Activated T-helper 2 cell treated with anti-CD3 and anti-CD28 coated beads, Interferon-gamma antibody, Interleukin-2, Interleukin-4, amounts not matched to agents 10 μg/mL and 5 μg/mL and 100 μg/mL, durations not matched to agents 14 hours and 24 hours and 36 hours (primary cell): ENCODE measurements at places on chromosomes 7 and 10.

DNA sequence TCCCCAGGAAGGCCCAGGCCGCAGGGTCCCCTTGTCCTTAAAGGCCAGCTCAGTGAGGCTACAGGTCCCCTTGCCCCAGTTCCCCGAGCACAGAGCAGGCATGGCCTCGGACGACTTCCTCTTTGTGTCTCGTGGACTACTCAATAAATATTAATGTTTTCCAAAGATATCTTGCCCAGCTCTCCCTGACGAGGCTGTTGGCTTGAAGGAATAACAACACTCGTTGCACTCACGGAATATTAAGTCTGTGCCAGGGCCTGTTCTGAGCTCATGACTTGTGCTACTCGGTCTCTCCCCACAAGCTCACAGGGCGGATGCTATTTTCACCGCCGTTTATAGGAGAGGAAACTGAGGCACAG lies 68.2 kb downstream of the CUX1 start:
- DNase-seq = no peak

DNA sequence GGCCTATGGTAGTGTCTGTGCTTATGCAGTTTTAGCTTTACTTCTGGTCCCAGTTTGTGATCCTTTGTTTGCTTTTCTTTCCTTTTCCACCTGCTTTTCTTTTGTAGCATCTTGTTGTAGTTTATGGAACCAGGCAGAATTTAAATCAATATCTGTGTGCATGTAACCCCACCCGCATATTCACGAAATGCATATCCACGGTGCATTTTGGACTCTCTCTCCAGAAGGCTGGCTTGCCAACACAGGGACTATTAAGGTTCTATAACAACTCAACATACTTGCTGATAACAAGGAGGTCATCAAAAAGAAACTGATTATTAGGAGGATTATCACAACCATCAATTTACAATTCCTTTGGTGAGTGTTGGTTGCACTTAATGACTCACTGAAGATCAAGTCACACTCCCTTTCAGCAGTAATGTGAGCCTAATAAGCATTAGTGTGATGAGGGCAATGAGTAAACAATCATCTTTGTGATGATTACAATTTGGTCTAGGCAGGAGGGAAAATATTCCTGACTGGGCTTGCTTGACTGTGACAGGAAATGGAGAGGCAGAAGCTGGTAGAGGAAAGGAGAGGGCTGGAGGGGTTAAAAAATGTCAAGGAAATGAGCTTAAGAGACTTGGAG lies 378.6 kb downstream of the REEP3 start:
- no peak for DNase-seq

GRCh38 chr7:1534330-1535099 lies 4.0 kb downstream of the MAFK start:
- DNase-seq = no peak

- DNase-seq = no peak
Measured at GRCh38 chr10:69467928-69468750, 16.9 kb downstream of the TSPAN15 start.

DNA sequence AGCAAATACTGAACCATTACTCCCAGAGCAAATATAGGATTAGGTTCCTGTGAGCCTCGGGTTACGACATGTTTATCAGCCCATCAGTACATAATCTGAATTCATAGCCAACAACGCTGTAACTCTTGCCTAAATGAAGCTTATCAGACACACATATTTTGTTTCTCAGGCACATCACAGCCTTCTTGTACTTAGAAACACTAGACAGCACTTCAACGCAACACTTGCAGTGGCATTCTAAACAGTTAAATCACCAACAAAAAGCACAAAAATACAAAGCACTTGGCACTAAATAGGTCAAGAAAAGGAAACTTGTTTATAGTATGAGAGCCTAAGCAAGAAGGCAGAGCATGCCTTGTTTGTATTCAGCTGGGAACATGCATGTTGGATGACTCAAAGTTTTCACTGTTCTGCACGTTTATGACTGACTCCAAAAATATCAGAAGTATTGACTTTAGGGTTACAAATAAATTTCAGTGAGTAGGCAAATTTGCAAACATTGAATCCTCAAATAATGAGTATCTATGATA lies 75.0 kb downstream of the VPS50 start:
- DNase-seq = no peak

DNA sequence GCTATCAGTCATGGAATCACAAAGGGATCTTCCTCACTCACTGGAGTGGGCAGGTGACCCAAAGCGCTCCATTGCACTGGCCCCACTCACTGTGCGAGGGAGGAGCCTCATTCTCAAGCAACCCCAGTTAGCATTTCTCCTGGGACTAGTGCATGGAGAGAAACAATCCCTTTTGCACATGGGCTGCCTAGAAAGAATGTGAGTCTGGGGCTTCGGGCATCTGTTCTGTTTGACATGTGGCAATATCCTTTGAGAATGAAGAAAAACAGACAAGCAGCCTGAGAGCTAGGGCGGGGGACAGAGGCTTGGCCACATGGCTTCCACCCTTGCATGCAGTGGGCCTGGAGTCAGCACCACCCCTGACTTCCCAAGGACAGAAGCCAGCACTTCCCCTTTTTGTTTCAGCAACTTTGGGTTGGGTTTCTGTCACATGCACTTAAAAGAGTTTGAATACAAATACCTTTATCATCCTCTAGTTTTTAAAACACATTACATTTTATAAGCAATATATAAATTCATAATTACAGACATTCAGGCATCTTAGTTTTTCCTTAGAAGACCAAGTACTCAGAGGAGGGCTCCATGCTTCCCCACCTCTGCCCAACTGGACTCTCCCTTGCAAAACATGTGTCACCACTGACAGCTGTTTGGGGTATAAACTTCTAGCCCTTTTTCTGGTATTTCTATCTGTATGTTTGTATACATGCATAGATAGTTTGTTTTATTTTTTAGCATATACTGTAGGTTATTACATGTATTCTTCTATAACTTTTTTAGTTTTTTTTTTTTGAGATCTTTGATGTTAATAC lies 73.8 kb downstream of the RBM20 start:
- DNase-seq = no peak

GRCh38 chr7:83633516-83633915 lies 15.4 kb downstream of the SEMA3E start:
- no peak for DNase-seq

- no peak for DNase-seq
Measured at GRCh38 chr10:71840177-71840957, 10.7 kb downstream of the PSAP start.

- no peak for DNase-seq
Measured at GRCh38 chr10:119025776-119026175, 3.7 kb upstream of the NANOS1 start.

DNA sequence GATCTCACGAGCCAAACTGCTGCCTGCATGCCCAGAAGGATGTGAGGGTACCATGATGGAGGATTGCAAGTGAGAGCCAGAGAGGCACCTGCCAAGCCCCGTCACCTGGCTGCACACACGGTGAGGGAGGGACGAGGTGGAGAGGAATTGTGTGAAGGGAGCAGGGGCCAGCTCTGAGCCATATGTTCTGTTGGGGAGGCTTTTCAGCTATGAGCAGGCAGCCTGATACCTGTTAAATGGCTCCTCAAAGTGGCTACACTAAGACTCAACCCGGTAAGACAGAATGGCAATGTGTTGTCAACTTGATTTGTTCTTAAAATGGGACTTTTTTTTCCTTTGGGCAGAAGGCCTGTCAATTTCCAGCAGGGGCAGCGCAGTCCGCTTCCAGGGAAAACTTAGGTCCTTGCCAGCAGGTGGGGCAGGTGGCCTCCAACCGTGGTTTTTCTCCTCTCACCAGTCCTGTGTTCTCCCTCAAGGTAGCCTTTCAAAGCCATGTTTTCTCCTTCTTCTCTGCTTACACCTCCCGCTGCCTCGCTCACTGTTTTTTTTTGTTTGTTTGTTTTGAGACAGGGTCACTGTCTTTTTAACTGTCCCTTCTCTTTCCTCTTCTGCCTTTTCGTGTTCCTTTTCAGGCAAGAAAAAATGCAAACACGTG lies 57.7 kb upstream of the ZNRF2 start:
- DNase-seq = no peak

GRCh38 chr10:125411724-125412123 lies 251.4 kb upstream of the CTBP2 start:
- no peak for DNase-seq

DNA sequence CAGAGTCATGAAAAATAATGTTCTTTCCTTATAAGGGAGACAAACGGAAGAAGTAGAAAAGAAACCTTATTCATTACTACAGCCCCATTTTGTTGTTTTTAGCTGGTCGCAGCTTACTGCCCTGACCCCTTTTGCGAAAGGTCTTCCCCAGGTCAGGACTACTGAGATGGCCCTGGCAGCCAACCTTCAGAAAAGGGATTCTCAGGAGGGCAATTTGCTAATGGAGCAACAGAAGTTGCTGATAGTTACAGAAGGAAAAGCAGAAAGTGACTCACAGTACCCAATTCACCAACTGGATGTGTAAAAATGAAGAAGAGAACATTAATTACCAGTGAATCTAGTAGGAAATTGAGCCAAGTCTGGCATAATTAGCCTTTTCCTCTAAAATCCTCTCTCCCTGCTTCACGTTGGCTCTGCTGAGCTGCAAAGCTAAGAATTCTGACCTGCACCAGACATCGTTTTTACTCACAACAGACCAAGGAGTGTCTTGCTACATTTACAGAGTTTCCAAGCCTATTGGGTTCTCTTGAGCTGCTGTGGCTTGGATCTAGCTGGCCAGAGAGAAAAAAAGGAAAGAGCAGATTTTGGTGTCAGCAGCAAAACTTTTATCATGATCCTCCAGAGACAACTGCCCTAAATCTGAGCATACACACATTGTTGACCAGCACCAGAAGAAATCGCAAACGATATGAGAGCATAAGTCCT lies 499.9 kb upstream of the FZD8 start:
- no peak for DNase-seq

DNA sequence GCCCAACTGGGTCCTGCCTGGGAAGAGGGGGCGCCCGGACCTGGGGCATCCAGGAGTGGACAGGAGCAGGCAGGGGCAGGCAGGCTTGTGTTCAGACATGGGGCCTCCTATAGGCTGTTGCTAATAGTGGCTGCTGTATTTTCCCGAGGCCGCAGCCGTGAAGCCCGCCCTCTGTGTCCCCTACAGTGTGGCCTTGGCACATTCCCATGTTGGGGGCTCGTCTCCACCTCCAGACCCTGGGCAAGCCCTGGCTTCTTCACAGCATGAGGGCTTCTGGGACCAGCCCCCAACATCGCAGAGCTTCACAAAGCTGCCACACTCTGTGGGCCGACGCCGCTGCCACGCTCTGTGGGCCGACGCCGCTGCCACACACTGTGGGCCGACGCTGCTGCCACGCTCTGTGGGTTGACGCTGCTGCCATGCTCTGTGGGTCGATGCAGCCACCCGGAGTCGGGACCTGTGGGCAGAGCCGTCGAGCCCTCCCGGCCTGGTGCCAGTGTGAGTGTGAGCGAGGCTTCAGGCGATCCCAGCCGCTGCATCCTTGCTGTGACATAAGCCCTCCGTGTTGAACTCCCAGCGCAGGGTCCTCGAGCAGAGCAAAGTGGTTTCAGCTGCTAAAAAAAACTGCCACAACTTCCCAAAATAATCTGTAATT lies 109.0 kb downstream of the INPP5A start:
- no peak for DNase-seq

DNA sequence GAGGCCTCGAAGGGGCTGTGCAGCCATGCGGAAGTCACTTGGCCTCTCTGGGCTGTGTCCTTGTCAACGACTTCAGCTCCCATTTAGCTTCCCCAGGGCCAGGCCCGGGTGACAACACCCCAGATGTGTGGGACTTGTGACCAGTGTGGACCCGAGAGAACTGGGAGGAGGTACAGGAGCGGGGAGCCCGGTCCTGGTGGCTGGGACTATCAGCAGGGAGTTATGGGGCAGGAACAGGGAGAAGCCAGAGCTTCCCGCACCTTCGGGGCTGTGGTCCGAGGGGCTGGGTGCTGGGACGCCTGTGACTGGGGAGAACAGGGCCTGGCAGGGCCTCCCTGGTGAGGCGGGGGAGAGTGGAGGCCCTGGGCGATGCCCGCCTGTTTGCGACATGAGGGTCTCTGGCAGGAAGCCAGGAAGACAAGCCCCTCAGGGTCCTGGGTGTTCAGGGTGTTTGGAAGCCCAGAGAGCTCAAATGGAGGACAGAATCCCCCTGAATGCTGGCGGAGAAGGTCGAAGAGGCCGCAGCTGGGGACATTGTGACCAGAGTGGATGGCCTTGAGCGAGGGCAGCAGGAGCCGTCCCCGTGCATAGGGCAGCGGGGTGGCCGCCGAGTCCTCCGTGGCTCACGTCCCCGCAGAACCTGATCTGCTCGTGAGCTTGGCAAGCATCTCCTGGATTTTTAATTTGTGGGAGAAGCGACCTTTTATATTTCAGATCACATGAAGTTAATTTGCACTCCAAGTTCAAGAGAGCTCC lies 30.0 kb upstream of the PSMG3 start:
- no peak for DNase-seq

DNA sequence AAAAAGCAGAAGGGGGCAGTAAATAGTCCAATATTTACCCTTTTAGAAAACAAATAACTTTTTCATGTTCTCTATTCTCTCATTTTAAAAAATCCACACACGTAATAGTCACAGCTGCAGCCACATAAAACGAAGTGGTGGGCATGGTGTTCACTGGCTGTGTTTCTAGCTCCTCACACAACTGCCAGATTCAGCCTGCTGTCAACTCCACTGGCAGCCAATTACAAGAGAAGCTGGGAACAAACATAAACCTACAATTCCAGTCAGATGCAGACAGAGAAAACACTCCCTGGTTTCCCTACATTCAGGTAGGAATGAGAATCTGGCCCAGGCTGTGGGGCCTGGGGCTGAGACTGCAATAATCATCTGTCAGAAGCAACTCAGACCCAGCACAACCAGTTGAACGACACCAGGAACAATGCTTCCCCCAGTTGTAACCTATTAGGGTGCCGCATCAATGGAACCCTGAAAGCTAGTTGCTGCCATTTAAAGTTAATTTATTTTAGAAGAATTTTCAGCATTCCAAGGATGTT lies 29.1 kb downstream of the ERCC6 start:
- no peak for DNase-seq
